ENCODE measurements at places on chromosomes 7 and 10. TPM values are rescaled to one million over a fixed set of nuclear protein-coding genes. Genes with fewer than 3 reads are reported as not detected.

GRCh38 chr7:8590791-8591190 lies 157.4 kb downstream of the NXPH1 start:
- ATAC-seq: no peak
- H3K27ac ChIP-seq: no peak overlapping the region
- H3K4me1 ChIP-seq: no peaks in the 10 kb centered on the region
- no peak overlapping the region for H3K4me3 ChIP-seq

- no peak for ATAC-seq
- no peaks in the 10 kb centered on the region for H3K36me3 ChIP-seq
- peaks cover 39% of the 10 kb centered on the region for H3K27me3 ChIP-seq
- no peak overlapping the region for H3K4me3 ChIP-seq
- no peaks in the 10 kb centered on the region for H3K4me1 ChIP-seq
- no peak overlapping the region for H3K27ac ChIP-seq
Measured at GRCh38 chr7:128244861-128245260, 3.8 kb downstream of the LEP start.

DNA sequence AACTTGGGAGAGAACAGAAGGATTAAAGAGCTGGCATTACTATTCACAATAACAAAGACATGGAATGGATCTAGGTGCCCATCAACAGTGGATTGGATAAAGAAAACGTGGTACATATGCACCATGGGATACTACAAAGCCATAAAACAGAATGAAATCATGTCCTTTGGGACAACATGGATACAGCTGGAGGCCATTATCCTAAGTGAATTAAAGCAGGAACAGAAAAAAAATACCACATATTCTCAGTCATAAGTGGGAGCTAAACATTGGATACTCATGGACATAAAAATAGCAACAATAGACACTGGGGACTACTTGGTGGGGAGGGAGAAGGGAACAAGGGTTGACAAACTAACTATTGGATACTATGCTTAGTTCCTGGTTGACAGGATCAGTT lies 133.2 kb upstream of the ITGB1 start:
- ATAC-seq: no peak
- peaks cover 35% of the 10 kb centered on the region for H3K4me1 ChIP-seq
- H3K27me3 ChIP-seq: no peaks in the 10 kb centered on the region

DNA sequence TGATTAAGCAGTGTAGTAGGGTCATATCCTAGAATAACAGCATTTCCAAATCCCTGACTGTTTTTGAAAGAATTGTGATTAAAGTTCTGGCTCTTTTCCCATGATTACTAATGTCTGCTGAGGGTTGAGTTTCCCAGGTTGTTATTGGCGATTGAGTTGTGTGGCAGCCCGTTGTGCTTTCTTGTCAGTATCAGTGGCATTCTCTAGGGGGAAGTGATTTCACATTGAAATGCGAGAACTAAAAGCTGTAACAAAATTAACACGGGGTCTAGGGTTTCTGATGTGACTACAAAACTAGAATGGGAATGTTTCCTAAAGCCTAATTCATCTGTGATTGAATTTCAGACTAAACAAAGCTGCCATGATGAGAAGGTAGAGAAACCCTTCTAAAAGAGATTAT lies 349.4 kb downstream of the EXOC4 start:
- no peaks in the 10 kb centered on the region for H3K36me3 ChIP-seq
- H3K27me3 ChIP-seq: no peaks in the 10 kb centered on the region
- no peak overlapping the region for H3K4me3 ChIP-seq
- H3K4me1 ChIP-seq: no peaks in the 10 kb centered on the region
- no peak overlapping the region for H3K27ac ChIP-seq
- no peak for ATAC-seq

The TRIL gene
- total RNA-seq: not detected

DNA sequence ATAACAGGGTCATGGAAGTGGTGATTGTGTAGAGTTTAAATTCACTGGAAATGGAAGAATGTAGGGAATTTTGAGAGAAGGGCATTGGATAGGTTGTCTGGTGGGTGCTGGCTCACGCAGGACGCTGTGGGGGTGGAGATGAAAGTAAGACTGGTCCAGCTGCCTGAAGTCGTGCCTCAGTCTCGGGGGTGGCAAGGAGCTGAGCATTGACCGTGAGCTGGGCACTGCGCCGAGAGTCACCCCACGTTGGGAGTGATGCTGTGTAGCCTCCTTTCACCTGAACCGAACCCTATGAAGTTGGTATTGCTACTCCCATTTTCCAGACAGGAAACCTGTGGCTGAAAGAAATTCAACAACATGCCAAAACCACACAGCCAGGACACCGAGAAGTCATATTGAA lies 99.2 kb downstream of the ACTR3B start:
- H3K4me1 ChIP-seq: peaks cover 9% of the 10 kb centered on the region
- H3K36me3 ChIP-seq: peaks cover 26% of the 10 kb centered on the region
- no peak overlapping the region for H3K4me3 ChIP-seq
- H3K27me3 ChIP-seq: no peaks in the 10 kb centered on the region
- H3K27ac ChIP-seq: no peak overlapping the region

GRCh38 chr10:26310361-26310760 lies 93.8 kb downstream of the GAD2 start:
- H3K4me3 ChIP-seq: no peak overlapping the region
- no peaks in the 10 kb centered on the region for H3K4me1 ChIP-seq
- no peak overlapping the region for H3K27ac ChIP-seq
- no peak for ATAC-seq

- no peak overlapping the region for H3K27ac ChIP-seq
- no peaks in the 10 kb centered on the region for H3K36me3 ChIP-seq
- peak overlapping the region; percentile 39 for H3K4me3 ChIP-seq
- no peak for ATAC-seq
- H3K27me3 ChIP-seq: peaks cover 32% of the 10 kb centered on the region
- H3K4me1 ChIP-seq: no peaks in the 10 kb centered on the region
Measured at GRCh38 chr10:50990568-50991455, 83.5 kb upstream of the PRKG1 start.

Data from activated T-helper 17 cell treated with anti-CD3 and anti-CD28 coated beads, Interleukin-2, amount 50 U/mL, for 72 hours (primary cell).